Left colon (tissue), 2 donors: ENCODE measurements at places on chromosomes 4 and X.

- no peak for DNase-seq
Measured at GRCh38 chr4:55884093-55884850, 30.8 kb downstream of the EXOC1 start.

DNA sequence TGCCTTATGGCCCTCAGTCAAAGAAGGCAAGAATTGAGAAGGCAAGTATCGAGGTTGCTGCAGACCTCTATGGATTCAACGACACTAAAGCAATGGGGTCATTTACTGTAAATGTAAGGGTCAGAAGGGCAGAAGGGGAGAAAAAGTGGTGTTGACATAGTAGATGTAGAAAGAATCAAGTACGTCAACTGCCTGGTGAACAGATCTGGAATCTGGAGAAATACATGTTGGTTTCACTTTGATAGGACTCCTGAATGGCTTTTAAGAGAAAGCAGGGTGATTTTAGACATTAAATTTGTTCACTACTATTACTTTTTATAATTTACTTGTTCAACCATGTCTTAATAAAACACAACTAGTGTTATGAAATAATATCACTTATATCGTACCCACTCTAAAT lies 81.3 kb upstream of the FSTL5 start:
- no peak for DNase-seq

DNA sequence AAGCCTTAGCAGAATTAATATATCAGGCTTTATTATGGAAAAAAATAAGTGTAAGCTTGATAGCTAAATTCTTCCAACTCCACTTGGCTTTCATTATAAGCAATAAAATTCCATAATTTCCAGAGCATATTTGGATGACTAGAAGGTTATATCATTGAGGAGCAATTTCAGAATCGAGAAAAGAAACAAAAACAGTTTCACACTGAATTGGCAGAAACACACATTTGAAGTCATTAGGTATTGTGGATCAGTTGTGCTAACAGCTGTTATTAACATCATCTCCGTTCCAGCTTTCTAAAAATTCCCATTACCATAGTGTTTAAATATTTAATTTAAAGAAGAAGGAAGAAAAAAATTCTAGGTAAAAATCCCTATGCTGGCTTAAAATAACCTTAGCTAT lies 92.6 kb downstream of the ANTXR2 start:
- no peak for DNase-seq

GRCh38 chr4:105634402-105635080 lies 73.9 kb downstream of the INTS12 start:
- no peak for DNase-seq

DNA sequence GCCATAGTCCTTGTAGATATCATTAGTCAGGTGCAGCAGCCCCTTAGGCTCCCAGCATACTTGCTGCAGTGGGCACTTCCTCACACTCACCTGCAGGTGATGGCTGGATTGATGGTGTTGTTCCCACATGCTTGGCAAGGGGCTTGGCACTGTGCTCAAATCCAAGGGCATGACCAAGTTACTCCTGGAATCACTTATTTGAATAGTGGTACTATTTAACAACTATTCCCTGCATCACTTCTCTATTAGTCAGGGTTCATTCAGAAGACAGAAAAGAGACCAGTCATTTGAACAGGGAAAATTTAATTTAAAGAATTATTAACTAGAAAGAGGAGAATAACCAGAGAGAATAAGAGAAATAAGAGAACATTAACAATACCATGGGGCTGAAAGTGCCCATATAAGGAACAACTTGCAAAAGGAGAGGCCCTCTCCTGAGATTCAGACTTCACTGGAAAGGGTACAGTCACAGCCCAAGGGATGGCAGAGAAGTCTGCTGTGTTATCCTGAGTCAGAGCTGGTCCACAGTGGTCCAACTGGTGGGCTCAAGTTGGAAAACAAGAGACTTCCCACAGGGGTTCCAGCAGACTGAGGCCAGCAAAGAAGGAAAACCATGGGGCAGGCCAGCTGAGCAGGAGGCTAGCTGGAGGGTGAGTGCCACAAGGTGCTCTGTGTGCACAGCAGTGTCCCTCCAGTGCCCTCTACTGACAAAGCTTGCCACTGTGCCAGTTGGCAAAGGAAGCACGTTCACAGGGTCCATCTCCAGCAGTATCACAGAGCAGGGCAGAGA lies 9.8 kb downstream of the SPP1 start:
- DNase-seq, result peak; percentile 41
